ENCODE measurements at places on chromosomes 2 and 18.

- DNase-seq, result no peak
Measured at GRCh38 chr18:60070631-60071030, 170.8 kb downstream of the PMAIP1 start.

DNA sequence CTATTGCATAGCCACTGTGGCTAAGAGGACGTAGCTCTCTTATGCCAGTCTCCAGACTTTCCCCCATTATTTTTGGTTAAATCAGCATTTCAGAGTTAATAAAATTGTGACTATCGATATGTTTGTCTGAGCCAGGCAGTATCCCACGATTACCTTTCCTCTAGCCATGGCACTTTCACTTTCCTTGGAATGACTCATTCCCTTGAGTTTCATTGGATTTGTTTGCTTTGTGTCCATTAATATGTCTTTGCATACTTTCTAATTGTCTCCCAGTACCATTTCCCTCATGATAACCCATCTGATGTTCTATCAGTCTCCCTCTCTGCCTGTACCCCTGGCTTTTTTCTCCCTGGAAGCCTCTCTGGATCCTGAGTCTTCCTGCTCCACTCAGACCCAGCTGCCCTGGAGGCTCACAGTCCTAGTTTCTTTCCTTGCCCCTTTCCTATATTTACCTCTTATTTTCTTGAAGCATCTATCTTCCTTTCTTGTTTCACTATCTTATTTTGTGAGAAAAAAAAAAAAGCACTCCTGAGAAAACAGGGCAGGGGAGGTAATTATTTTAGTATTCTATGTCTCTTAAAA, 126.1 kb downstream of the MTX2 start:
- no peak for DNase-seq

- DNase-seq, result no peak
Measured at GRCh38 chr2:236963631-236964182, 122.0 kb upstream of the COPS8 start.

DNA sequence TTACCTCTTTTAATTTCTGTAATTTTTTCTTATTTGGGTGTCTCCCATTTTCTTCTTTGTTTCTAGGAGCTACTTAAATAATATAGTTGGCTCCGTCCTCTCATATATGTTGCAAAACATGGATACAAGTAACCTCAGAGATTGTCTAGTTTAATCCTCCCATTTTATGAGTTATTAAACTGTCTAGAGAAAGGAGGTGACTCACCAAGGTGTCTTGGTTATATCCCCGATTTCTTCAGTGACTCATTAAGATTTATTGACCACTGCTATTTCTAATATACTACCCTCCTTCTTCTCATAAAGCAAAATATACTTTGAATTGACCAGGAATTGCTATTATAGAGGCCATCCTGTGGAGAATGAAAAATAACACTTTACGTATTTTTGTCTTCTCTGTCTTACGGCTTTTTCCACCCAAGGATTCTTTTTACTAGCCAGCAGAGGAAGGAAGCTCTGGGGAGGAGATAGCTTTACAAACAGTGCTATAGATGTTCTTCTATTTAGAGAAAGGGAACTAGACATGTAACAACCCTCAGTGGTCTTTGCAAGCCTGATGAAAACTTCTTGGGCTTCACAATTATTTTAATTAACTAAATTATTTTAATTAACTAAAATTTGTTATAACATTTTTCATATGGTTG, 300.4 kb upstream of the TNP1 start:
- no peak for DNase-seq

DNA sequence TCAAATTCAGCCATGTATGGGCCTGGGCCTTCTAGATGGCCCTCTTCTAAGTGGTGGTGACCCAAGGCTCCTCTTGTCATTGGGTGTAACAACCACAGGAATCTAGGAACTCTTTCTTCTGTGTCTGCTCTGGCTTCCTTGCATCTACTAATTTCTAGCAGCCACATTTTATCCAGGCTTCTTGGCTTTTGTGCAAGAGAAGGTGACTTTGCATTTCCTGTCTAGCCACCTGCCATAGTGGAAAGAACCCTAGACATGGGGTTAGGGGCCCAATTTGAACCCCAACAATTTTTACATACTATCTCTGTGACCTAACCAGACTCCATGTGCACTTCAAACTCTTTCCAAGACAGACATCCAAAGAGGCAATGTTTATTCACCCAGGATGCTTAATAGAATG, 25.1 kb downstream of the SMYD1 start:
- DNase-seq, result no peak

- no peak for DNase-seq
Measured at GRCh38 chr2:112685271-112685884, 35.4 kb upstream of the NT5DC4 start.

GRCh38 chr18:78787751-78788150, 191.9 kb upstream of the SALL3 start:
- DNase-seq, result no peak

DNA sequence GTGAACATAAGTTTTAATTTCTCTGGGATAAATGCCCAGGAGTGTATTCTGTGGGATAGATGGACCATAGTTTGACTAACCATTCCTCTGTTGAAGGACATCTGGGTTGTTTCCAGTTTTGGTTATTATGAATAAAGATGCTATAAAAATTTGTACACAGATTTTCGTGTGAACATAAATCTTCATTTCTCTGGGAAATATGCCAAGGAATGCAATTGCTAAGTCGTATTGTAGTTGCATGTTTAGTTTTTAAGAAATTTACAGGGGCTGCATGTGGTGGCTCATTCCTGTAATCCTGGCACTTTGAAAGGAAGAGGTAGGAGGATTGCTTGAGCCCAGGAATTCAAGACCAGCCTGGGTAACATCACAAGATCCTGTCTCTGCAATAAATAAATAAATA, 6.9 kb upstream of the SLC11A1 start:
- DNase-seq, result no peak

DNA sequence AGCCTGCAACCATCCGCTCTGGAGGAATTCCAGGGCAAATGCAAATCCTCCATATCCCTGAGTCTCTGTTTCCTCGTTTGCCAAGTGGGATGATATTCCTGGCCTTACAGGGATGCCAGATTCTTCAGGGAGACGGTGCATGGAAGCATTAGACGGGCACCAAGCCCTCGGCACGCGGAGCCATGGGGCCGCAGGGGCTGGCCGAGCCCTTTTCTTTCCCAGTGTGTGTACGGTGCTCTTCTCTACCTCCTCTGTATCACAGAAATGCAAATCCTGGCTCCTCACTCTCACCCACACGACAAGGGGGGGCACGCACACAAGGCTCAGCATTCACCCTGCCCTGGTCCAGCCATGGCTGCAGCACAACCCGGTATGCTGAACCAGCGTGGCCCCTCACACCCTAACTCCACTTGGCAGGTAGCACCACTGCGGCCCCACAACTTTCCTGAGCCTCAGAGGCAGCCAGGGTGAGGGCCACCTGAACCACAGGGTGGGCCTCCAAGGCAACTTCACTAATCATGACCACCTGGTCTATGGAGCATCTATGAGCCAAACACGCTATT, 64.1 kb upstream of the SALL3 start:
- DNase-seq, result no peak

GRCh38 chr2:190840569-190841172, 40.0 kb upstream of the GLS start:
- DNase-seq, result no peak

DNA sequence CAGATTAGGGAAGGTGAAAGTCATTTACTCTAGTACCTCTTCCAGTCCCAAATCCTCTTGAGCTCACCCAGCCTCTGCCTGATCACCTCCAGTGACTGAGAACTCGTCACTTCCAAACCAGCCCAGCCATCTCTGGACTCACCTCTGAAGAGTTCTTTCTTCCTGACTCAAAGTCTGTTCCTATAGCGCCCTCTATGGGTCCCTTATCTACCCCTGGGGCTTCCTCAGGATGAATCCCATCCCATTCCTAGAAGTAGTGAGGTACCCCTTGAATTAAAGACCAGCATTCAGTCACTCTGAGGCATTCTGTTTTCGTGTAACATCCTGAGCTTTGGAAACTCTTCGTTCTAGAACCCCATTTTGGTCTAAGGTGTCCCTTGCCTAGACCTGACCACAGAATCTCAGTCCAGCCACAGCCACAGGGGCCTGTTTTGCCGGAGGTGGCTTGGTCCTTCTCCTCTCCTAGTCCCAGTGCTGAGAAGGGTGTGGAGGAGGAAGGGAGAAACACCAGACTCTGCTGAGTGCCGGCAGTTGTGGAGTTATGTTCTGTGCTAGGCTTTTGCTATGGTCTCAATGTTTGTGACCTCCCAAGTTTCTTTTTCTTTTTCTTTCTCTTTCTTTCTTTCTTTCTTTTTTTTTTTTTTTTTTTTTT, 32.7 kb downstream of the SIX3 start:
- DNase-seq, result no peak

DNA sequence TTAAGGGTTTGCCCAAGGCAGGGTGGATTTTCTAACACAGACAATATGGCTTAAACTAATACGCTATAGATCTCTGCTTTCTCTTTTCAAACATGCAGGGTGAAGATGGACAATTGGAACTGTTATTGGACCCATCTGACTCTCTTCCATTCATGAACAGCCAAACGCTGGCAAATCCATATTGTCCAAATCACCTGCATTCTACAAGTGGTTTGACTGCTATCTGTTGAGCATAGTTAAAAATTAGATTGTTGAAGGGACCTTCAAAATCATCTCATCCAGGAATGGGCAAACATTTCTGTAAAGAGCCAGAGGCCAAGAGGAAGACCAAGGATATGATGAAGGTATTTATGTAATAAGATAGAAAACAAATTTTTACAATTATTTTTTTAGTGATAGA, 65.6 kb downstream of the EPHA4 start:
- DNase-seq, result no peak

DNA sequence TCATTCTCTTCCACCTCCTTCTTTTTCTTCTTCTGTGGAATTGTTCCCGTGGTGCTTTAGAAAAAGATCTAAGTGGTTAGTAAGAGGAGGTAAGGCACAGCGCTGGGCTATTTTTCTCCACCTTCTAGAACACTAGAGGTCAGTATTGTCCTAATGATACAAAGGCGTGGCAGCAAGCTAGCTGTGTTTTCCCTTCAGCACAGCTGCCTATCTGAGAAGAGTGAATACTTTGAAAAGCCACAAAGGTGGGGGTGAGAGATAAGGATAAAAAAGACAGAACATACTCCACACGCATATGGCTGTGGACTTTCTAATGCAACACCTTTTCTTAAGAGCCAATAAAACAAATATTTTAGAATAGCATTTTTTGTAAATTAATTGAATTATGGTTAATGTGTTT, 2.1 kb downstream of the CNTNAP5 start:
- DNase-seq, result no peak

DNA sequence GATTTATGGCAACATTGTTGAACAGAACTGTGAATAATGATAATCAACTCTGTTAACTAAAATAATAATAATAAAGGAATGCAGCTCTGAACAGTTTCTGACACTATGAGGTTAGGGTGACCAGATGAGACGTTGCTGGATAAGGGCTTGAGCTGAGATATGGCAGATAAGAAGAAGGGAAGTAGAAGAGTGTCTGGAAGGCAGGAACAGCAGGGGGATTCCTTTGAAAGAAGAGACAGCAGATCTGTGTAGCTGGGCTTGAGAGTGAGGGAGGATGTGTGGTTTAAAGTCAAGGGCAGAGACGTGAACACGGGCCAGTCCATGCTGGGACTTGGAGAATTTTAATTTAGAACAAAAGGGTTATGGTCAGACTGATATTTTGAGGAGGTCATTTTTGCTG, 273.1 kb upstream of the SLC14A2 start:
- no peak for DNase-seq

DNA sequence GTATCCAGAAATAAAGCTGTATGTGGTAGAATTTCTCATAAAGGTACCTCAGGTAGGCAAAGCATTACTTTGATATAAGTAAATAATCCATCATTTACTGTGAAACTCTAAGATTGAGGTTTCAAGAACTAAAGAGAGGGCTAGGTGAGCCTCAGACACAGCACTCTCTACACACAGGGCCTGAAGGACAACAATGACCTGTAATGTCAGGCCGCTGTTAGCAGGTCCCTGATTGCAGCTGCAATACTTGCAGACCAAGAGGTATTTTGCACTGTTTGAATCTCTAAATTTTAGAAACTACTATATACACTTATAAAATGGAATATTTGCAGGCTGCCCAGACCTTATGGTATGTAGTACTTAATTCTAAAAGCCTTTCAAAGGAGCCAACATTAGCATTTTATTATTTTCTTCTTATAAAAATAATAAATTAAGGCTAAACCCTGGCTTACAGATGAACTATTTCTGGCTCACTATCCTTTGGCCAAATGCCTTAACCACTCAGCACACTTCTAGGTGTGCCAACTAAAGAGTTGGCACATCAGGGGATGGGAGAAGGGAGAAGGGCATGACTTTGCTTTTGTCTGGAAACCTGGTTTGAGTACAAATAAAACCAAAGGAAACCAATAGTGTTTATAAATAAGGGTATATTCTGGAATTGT, 66.7 kb upstream of the SLC39A10 start:
- no peak for DNase-seq

- no peak for DNase-seq
Measured at GRCh38 chr2:34799556-34799955, 1200.5 kb upstream of the FAM98A start.

DNA sequence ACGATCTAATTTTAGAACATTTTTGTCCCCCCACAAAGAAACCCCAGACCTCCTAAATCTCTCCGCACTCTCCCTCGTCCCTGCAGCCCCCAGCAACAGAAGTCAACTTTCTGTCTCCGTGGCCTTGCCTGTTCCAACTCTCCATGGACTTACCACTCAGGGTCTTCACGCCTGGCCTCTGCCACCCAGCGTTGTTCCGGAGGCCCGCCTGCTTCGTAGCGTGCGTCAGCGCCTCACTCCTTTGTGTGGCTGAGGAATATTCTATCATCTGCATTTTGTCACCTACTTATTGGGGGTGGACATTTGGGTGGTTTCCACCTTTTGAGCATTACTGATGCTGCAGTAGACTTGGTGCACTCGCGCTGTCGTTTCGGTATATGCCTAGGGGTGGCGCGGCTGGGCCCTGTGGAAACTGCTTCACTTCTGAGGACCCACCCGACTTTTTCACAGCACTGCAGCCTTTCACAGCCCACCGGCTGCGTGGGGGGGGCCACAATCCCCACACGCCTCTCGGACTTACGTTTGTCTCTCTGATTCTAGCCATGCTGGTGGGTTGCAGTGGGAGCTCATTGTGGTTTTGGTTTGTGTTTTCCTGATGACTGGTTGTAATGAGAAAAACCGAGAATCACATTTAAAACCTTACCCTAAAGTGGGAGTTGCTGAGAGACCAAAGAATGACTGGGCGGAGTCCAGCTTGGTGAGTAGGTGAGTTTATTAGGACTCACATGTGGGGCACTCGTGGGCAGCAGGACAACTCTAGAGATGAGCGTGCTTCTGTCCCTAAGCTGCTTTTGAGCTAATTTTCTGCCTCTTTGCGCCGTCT, 1.4 kb upstream of the HSBP1L1 start:
- peak; percentile 69 for DNase-seq

GRCh38 chr18:6917072-6917471, 187.6 kb downstream of the ARHGAP28 start:
- DNase-seq, result no peak
